ENCODE measurements at places on chromosomes 1 and 21.
A peak's percentile ranks its signal among the peaks of the same experiment; 100 is the strongest.

DNA sequence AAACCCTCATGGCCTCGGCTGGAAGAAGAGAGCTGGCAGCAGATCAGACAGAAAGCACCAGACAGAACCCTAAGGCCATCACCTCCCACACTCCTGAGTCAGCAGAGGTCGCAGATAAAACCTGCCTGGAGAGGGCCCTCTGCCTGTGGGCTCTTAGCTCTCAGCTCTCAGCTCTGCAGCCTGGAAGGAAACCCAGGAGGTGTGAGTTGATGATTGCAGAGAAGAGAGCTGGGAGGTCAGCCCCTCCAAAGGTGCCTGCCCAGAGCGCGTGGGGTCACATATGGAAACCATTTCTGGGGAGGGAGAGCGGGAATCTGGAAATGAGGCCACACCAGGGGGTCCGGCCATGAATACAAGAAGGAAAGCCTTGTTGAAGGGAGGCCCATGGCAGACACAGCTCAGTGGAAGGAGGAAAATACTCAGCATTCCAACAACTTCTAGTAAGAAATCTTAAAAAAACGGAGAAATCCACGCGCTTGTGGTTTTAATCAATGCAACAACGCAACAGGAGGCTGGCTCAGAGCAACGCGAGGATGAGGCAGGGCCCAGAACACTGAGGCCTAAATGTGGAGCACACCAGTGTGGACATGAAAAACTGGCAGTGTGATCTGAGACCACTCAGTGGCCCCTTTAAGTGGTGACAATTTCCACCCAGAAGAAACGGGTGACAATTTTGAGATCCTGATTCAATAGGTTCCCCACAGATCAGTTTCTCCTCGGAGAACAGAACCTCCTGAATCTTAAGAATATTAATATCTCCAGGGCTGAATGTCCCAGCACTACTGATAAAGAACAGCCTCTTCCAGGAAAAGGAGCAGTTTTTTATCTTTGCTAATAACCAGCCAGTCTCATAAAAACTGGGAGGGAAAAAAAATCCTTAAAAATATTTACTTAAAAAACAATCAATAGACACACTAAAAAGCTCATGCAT lies 45.7 kb downstream of the PSMG1 start:
- DNase-seq: no peak

DNA sequence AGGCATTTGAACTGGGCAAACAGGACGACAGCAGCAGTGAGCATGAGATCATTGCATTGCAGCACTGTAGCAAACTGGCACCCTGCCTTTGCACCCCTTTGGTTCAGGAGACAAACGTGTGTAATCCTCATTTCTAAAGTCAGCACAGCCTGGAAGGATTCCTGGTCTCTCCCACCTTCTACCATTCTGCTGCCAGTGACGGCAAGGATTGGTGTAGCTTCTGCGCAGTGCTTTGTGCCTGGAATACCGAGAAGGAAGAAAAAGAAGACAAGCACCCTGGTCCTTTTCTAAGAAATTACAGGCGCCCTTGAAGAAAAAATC lies 805.3 kb downstream of the USP25 start:
- DNase-seq: no peak

DNA sequence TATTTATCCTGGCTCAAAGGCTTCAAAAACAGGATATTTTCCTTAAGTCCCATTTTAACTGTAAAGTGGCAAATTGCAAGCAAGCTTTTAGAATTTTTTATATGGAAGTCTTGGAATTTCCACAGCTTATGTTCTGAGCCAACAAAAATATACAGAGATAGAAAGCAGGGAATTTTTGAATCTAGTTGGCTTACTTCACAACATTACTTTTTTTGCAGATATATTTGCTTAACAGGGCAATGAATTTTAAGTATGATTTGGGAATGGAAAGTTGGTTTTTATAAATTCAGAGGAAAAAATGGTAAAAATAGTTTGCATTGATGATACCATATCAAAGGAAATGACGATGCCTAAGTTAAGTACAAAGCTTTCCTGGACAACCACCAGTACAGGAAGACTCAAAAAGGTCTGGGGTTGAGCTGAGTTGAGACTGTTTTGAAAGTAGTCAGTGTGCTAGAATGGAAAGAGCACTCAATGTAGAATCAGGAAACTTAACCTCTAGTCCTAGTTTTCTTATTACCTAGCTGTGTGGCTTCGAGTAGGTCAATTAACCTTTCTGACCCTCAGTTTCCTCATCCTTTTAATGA lies 11.0 kb upstream of the VCAM1 start:
- DNase-seq: no peak

- no peak for DNase-seq
These were observed 238.7 kb upstream of the SNX7 start for GRCh38 chr1:98422816-98423215.

GRCh38 chr21:42223826-42224575 lies 5.1 kb downstream of the ABCG1 start:
- DNase-seq: no peak

DNA sequence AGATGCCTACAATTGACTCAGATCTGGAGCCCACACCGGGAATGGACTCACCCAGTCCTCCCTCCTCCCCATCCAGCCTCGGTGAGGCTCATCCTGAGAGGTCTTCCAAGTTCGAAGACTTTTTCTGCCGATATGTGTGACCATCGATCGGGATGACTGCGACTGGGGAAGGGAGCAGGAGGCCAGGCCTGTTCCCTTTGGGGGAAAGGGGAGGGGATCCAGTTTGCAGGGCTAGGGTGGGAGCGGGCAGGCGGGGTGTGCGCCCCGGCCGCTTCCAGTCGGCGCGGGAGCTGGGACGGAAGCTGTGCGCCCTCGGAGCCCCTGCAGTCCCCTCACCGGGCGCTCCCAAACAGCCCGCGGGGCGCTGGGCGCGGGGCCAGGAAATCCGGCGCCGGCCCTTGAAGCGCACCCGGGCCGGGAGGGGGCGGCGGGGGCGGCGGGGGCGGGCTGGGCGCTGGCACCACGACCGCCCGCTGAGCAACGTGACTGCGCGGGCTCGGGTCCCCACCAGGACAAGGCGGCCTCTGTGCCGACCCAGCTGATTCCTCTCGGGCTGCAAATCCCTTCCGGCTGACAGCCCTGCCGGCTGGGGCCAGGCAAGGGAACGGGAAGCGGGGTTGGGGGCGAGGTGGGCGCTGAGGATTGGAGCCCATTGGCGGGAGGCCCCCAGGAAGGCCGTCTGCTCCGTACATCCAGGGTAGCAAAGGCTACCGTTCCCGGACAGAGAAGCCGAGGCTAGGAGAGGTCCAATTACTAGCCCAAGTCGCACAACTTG lies 103.9 kb downstream of the EBNA1BP2 start:
- DNase-seq: no peak

- DNase-seq: no peak
These were observed 26.5 kb downstream of the UTS2 start for GRCh38 chr1:7826363-7826762.

DNA sequence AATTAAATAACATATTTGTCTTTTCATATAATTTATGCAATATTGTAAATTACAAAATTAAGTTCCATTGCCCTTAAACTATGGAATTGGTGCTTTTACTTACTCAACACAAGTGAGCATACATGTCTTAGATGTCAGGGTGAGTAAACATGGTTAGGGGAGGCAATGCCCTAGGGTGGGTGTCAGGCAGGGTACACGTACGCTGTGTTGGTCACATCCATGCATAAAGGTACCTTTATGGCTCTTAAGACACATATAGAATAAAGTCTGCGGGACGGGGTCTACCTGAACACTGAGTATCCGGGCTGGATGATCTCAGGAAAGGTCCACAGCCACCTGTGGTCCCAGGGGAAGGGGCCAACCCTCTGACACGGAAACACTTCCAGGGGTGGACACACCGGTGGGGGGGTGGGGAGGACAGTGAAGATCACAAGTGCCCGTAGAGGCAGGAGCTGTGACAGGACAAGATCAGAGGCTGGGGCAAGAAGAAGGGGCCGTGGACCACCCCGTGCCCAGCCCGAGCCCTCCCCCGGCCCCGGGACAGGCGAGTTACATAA lies 720 bp downstream of the LIN9 start:
- DNase-seq: peak; percentile 7

DNA sequence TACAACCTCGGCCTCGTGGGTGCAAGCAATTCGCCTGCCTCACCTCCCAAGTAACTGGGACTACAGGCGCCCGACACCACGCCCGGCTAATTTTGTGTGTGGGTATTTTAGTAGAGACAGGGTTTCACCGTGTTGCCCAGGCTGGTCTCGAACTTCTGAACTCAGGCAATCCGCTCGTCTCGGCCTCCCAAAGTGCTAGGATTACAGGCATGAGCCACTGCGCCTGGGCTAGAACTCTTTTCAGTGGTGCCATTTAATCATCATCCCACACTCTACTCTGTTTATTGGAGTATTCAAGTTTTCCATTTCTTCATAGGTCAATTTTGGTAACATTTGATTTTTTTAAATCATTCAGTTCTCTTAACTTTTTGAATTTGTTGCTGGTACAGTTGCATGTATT lies 101.3 kb downstream of the DHRS3 start:
- DNase-seq: no peak

- DNase-seq: no peak
These were observed 520 bp upstream of the MR1 start for GRCh38 chr1:181033128-181033798.

DNA sequence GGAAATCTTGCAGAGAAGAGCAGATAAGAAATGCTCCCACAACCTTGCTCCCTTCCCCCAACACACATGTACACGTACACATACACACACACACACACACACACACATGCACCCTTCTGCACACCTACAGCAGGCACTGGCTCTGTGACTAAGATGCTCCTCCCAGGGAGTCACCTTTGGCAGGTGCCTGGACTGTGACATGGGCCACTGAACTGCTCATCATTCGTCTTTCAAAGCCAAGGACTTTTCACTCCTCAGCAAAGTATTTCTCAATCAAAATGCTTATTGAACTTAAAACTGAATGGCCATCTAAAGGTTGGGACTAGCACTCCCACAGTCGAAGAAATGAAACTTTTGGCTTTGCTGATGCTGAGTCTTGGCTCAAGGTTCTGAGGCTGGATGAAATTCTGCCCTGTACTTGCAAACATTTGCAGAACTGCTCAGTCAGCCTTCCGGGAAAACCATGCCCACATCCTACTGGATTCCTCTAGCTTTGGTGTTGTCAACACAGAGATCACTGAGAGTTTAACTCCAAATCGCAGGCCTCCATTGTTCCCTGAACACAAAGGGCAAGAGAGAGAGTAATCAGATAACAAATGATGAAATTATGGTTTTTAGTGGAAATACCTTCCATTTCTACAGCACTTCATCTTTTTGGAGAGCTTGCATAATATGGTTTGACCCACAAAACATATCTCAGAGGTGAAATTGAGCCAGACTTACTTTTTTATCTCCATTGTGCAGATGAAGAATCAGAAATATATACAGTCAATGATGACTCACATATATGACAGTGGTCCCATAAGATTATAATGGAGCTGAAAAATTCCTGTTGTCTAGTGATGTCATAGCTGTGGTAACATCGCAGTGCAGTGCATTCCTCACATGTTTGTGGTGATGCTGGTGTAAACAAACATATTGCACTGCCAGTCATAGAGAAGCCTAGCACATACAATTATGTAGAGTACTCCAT lies 72.4 kb upstream of the BCAR3 start:
- no peak for DNase-seq

- DNase-seq: no peak
These were observed 592 bp downstream of the AGRN start for GRCh38 chr1:1020415-1021009.

- peak; percentile 39 for DNase-seq
These were observed 6.6 kb upstream of the PEX19 start for GRCh38 chr1:160291248-160292220.

DNA sequence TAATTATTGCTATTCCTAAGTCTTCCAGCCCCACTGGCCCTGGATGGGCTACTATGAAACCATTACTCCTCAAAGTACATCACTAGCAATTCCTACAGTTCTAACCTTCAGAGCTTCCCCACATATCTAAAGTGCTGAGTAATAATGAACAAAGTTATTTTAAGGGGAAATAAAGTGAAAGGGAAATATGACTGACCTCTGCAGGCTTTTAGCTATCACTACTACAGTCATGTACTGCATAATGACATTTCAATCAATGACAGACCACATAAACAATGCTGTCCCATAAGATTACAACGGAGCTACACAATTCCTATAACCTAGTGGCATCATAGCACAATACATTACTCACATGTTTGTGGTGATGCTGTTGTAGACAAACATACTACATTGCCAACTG lies 32.5 kb upstream of the ASPM start:
- no peak for DNase-seq

DNA sequence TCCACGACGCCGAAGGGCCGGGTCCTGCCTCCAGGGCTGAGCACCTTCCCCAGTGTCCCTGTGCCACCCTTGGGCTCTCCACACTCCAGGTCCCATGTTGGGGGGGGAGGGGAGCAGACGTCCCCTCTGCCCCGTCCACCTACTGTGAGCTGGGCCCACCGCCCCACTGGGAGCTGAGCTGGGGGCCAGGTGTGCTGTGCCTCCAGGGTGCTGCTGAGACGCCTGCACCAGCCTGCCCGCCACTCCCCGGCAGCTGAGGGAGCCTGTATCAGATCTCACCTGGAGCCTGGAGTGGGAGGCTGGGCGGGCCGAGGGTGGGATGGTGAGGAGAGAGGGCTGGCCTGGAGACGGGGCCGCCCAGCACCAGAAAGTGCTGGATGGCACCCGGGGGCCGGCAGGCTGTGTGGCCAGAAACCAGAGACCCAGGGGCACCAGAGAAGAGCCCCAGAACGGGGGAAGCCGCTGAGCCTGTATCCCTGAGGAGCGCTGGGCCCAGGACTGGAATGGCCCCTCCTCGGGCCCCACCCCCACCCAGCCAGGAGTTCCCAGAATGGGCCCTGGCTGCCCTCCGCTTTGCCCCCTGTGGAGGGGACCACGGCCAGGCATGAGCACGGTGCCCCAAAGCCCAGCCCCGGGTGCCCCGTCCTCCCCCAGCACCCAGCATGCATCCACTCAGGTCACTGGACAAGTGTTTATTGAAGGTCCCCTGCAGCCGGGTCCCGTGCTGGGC lies 3.4 kb downstream of the TNFRSF18 start:
- DNase-seq: no peak

GRCh38 chr1:44946725-44947062 lies 39.7 kb downstream of the EIF2B3 start:
- no peak for DNase-seq

DNA sequence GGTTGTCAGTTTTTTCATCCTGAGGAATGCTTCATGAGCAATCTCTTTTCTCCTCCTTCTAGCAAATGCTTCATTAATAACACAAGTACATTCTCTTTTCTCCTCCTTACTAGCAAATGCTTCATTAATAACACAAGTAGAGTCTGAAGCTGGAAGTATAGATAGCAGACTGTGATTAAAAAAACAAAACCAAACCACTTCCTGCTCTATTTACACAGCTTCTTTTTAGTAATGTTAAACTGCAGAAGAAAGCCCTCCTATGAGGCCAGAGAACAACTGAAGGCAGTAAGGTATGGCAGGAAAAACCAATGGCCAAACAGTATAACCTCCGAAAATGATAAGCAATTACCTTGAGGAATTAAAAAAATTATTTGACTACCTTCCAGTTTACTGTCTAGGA lies 90.1 kb downstream of the ZSWIM5 start:
- DNase-seq: no peak

DNA sequence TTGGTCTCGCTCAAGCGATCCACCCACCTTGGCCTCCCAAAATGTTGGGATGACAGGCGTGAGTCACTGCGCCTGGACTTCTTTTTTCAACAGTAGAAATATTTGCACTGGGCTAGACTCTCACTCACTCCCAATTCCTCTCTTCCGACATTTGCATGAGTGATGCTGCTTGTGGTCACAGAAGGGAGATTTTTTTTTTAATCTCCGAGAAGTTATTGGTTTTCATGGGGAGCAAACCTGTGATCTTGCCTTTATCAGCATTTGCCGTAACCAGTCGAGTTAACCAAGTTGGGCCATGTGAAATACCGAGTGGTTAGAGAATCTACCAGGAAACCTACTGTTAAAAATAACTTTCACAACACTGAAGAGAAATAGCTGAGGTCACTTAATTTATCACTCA lies 21.1 kb downstream of the ERG start:
- DNase-seq: no peak

GRCh38 chr1:110308247-110308646 lies 30.9 kb upstream of the RBM15 start:
- DNase-seq: no peak
